ENCODE measurements at places on chromosomes 1 and 21.

GRCh38 chr1:225699336-225699735 is 46.4 kb upstream of the ENAH start:
- no peak for DNase-seq

- DNase-seq = no peak
Measured at GRCh38 chr21:32613436-32614043, 1.4 kb upstream of the CFAP298 start.

- DNase-seq = no peak
Measured at GRCh38 chr1:32242341-32242851, 4.6 kb upstream of the FAM167B start.

- no peak for DNase-seq
Measured at GRCh38 chr1:99082366-99082765, 77.7 kb upstream of the PLPPR5 start.
